ENCODE measurements at places on chromosomes 3 and 15.

GRCh38 chr3:192366916-192367315, 360.4 kb downstream of the FGF12 start:
- no peak for DNase-seq

DNA sequence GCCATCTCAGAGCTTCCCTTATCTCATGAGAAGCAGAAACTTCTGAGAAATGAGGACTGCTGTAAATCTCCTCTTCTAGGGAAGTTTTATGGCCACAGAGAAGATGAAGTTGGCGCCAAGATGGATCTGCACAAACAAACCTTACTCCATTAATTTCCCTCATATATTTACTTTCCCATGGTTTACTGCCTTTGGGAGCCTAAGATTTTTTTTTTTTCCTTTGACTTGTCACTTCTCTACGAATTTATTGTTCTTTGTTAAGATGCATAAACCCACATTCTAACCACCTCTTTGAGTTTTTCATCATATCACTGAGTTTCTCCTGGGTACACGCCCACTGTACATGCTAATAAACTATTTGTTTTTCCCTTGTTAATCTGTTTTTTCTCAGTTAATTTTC, 21.5 kb upstream of the NPTN start:
- DNase-seq: no peak

GRCh38 chr3:76367281-76367680, 581.9 kb upstream of the ZNF717 start:
- DNase-seq: no peak

GRCh38 chr3:107806536-107806935, 283.8 kb downstream of the BBX start:
- DNase-seq: no peak

DNA sequence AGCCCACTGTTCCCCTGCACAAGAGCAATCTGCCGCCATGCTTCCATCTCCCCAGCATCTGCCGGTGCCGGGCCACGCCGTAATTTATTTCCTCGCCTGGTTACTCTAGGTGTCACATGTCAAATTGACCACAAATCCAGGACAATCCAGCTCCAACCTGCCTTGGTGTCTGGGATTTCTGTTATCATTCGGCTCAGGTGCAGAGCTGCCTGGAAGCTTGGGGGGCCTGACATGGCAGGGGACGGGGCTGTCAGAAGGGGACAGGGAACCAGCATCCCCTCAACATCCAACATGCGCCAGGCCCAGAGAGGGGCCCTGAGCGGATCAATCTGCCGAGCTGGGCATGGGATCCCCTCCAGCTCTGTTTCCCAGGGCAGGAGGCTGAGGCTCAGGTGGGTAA, 47.9 kb downstream of the HMCES start:
- DNase-seq: no peak

DNA sequence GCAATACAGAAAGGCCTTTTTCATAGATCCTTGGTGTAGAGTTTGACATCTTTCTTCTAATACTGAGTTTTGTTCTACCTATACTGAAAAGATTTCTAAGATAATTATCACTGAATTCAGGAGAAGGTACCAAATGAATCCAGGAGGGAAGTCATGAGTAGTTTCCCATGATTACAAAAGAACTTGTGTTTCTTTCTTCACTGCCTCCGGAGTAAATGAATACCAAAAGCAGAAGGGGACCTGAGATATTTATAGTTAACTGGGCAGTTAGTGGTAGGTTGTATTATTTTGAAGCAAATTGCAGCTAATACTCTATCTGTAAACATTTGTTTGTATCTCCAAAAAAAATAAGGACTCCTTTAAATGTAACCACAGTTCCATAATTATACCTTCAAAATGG, 175.4 kb downstream of the SUCNR1 start:
- DNase-seq: no peak

GRCh38 chr15:83106994-83107840, at the start of gene TM6SF1:
TM6SF1 (plus strand) TSS chr15:83107645; CDS start chr15:83107681, 36 bp downstream.
- no peak for DNase-seq

DNA sequence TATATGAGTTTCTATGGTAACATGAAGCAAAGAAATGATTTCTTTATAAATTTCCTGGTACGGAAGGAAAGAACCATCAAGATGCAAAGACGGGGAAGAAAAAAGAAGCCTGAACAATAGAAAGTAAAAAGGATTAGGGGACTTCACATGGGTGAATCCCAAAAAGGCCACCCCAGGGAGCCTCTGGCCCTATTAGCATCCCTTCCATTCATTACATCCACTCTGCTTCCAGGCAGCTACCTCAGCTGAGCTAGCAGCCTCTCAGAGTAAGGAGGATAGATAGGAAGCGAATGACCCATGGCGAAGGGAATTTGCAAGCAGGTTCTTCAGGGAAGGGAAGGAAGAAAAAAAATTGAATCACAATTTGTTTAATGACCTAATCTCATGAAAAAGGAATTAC, 81.6 kb downstream of the GABRB3 start:
- no peak for DNase-seq

DNA sequence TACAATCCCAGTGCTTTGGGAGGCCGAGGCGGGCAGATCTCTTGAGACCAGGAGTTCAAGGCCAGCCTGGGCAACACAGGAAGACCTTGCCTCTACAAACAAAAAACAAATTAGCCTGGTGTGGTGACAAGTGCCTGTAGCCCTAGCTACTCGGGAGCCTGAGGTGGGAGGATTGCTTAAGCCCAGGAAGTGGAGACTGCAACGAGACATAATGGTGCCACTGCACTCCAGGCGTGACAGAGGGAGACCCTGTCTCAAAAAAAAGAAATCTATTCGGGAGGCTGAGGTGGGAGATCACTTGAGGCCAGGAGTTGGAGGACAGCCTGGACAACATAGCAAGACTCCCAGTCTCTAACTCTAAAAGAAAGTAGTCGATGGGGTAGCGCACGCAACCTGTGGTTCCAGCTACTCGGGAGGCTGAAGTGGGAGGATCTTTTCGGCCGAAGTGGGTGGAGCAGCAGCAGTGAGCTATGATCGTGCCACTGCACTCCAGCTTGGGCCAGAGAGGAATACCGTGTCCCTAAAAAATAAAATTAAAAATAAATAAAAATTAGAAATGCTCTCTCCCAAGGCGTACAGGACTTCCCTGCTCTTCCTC, 775 bp downstream of the C3orf33 start:
- no peak for DNase-seq

- DNase-seq: no peak
Observed at GRCh38 chr3:146187334-146187950, 26.5 kb upstream of the PLOD2 start.

DNA sequence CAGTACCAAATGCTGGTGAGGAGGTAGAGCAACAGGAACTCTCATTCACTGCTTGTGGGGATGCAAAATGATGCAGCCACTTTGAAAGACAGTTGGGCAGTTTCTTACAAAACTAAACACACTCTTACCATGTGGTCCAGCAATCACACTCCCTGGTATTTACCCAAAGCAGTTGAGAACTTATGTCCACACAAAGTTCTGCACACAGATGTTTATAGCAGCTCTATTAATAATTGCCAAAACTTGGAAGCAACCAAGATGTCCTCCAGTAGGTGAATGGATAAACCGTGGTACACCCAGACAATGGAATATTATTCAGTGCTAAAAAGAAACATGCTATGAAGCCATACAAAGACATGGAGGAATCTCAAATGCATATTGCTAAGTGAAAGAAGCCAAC, 139.1 kb upstream of the SLC6A11 start:
- DNase-seq: no peak

GRCh38 chr3:141246224-141246957, 14.8 kb downstream of the PXYLP1 start:
- DNase-seq: no peak

GRCh38 chr15:69718916-69719315, 266.3 kb downstream of the RPLP1 start:
- no peak for DNase-seq

DNA sequence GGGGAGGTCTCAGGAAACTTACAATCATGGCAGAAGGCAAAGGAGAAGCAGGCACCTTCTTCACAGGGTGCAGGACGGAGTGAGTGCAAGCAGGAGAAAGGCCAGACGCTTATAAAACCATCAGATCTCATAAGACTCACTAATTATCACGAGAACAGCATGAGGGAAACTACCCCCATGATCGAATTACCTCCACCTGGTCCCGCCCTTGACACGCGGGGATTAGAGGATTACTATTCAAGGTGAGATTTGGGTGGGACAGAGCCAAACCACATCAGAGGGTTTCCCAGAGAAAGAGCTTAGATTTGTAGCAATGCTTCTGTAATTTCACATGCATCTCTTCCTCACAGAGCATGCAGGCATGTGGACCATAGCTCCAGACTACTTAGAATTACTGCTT, 615.7 kb upstream of the UBE2E2 start:
- no peak for DNase-seq

DNA sequence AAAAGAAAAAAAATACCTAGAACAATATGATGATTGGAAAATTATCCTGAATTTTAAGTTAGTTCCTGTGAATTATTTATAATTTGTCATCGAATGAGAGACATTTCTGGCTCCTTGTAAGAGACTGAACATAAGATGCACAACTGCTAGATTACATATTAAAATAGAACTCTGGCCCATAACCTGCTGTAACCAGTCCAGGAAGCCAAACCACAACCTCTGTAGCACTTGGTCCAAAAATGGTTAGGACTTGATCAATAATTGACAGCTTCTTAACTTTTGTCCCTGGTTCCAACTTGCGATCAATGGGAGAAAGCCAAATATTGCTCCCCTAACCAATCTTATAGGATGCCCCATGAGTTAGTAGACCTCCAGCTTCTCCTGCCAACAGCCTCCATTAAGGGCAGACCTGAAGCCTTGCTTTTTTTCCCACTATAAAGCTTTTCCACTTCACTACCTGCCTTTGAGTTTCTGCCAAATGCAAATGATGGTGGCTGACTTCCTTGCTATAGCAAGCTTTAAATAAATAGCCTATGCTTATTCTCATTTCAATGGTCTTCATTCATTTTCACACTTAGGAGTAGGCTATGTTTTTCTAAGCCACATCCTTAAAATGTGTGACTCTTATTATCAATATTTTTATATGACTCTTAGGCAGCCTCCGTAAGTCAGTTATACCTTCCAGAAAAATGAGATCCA, 224.0 kb upstream of the ARHGEF26 start:
- no peak for DNase-seq

DNA sequence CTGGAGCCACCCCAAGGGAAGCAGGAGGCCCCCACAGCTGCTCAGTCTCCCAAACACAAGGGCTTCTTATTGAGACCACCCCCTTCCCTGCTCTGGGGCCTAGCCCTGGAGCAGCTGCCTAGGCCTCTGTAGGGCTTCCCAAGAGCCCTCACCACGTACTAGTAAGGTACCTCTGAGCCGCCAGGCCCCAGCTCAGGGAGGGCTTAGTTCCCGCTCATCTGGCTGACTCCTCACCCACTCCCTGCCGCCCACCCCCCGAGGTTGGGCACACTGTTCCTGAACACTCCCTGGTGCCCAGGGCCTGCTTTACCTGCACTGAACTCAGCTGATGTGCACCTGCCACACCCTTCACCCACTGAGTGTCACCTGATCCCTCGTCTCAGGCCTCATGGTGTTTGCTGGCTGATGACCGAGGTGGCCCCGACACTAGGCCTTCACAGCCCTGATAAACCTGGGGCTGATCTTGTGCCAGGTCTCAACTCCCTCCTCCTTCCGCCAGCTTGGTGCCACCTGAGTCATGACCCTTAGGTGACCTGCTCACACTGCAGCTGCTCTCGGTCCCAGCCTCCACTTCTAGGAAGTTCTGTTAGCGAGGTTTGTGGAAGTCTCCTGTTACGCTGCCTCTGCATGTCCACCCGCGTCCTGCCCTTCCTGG, 18.0 kb upstream of the SPTBN5 start:
- DNase-seq: no peak

DNA sequence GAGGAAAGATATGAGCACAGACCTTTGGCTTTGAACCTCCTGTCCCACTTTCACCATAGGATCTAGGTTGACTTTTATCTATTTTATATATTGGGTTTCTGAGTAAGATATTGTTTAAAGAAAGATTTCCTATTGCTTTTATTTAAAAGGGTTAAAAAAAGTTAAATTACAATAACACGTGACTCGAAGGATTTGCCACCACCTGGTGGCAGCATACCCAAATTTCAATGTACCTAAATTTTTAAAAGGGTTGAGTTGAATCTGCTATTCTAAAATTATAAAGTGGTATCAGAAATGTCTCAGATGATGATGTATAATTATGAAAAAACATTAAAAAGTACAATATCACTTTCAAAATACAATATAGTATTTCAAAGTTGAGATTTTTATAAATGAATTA, 368.4 kb downstream of the MECOM start:
- DNase-seq: no peak

GRCh38 chr3:149575213-149575960, 82.4 kb downstream of the WWTR1 start:
- no peak for DNase-seq

DNA sequence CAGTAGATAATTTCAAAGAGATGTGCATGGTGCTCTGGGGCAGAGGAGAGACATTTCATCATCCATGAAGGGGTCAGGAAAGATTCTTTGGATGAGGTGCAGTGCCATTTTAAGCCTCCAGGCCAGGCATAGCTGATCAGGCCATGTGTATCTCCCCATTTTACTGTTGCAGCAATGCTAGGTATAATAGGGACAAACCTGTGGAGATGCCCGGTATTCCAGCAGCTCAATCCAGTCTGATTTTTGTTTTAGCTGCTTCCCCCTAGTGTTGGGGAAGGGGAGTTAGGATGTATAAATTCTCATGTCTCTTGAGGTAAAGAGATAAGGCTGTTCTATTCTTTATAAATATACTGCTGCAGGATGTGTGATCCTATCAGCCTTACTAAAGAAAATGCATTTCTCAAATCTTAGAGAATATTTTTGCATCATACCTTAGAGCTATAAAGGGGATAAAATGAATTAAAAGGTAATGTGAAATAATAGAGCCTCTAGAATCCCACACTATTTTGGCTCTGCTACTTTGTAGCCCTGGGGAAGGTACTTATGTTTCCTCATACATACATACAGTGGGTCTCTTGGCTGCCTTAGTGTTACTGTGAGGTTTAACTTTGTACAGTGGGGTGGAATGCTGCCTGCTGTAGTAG, 5.2 kb downstream of the CDV3 start:
- DNase-seq: no peak

- no peak for DNase-seq
Observed at GRCh38 chr3:127779747-127780146, 42.6 kb downstream of the MGLL start.

DNA sequence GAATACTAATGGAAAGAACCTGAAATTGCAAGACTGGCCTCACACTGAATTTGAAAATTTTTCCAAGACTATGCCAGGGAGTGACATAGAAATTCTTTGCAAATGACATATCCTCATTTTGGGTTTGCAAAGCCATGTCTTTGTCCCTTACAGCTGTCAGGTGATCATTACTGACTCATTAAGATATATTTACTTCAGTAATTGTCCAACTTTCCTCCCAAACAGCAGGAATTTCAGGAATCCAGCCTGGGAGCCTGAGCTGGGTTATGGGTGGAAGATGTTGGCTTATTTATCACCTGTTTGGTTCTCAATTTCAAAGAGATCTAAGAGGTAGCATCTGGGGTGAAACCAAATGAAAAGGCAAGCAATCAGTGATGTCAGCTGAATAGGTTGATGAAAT, 111.6 kb upstream of the ACP3 start:
- DNase-seq: no peak

GRCh38 chr3:12994607-12995388, 78.4 kb downstream of the IQSEC1 start:
- peak; percentile 77 for DNase-seq

All from activated gamma-delta T cell treated with anti-CD3 and anti-CD28 coated beads, Interleukin-2, amount 50 U/mL, for 16 hours (primary cell).